CD4-positive, alpha-beta memory T cell (primary cell): ENCODE measurements at places on chromosomes 3 and 15. TPM values are rescaled to one million over a fixed set of nuclear protein-coding genes. Genes with fewer than 3 reads are reported as not detected.

DNA sequence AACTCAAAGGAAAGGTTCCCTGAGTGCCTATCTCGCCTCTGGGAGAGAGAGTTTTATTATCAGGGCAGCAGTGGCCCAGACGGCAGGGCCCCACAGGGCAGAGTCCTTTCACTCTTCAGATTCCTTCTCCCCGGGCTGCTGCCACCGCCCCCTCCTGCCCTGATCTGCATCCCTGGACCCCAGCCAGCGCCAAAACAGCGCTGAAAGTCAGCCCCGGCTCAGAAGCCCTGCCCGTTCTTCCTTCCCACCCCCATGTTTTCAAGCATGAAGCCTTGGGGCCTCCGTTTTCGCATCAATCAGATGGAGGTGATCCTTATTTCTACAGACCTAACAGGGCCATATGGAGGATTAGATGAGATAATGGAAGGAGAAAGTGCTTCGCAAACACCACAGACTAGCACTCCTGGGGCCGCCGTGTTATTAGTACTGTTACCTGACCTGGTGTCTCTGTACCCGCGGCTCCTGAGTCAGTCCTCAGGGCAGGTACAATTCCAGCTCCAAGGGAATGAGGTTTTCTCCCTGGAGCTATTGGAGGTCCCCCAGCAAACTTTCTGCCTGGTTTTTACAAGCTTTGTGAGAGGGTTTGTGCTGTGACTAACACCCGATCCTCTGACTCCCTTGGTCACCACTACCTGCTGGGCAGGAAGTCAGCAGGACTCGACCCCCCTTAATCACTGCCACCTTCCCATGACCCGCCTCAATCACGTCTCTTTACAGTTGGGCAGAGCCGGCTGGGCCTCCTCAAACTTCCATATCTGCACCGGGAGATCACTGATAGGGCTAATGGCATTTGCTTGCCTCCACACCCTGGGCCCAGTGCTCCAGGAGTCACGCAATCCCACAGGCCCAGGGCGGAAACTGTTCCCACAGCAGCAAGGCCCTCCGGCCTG is 39.5 kb upstream of the TSEN2 start:
- no peak overlapping the region for H3K27ac ChIP-seq
- H3K4me3 ChIP-seq = no peak overlapping the region
- H3K36me3 ChIP-seq = no peaks in the 10 kb centered on the region
- H3K4me1 ChIP-seq = no peaks in the 10 kb centered on the region

UBP1 gene
- 91.8 TPM for total RNA-seq

DNA sequence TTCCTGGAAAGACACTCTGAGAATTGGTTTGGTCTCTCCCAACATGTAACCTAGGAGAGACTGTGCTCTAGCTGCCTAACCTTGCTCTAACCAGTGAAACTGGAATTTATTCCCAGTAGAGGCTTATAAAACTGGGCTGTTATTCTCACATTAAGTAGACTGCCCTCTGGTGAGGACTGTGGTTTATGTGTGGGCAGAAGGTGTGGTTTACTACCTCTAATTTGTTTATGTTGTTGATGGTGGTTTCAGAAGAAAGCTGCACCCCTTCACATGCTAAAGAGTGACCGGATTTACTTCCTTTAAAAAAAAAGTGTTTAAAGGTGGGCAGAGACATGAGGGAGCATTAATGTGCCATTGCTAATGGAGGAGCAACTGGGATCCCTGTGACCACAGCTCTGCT is 273.2 kb downstream of the MECOM start:
- H3K27ac ChIP-seq = no peak overlapping the region
- H3K27me3 ChIP-seq = no peaks in the 10 kb centered on the region
- no peaks in the 10 kb centered on the region for H3K36me3 ChIP-seq

GRCh38 chr3:51886447-51886846 is 11.0 kb upstream of the IQCF5 start:
- no peaks in the 10 kb centered on the region for H3K27me3 ChIP-seq
- no peak overlapping the region for H3K27ac ChIP-seq
- no peak overlapping the region for H3K4me3 ChIP-seq
- no peak for DNase-seq
- H3K36me3 ChIP-seq = no peaks in the 10 kb centered on the region

GRCh38 chr3:197201791-197202452 is 96.5 kb downstream of the DLG1 start:
- H3K27me3 ChIP-seq = no peaks in the 10 kb centered on the region
- no peak overlapping the region for H3K4me3 ChIP-seq
- no peak for DNase-seq
- H3K27ac ChIP-seq = no peak overlapping the region

SI gene
- total RNA-seq = not detected

SLC9C1 gene
- total RNA-seq = not detected
